ENCODE measurements at places on chromosomes 5 and 9. TPM values are rescaled to one million over a fixed set of nuclear protein-coding genes. Genes with fewer than 3 reads are reported as not detected.

CYFIP2 gene
- total RNA-seq: 42.9 TPM

PPP2R2B gene
- 0.59 TPM for total RNA-seq

ROR2 gene
- 3.5 TPM for total RNA-seq

APBA1 gene
- total RNA-seq: 8.4 TPM

ADGRV1 gene
- 23.1 TPM for total RNA-seq

BTNL3 gene
- 0.36 TPM for total RNA-seq

DNA sequence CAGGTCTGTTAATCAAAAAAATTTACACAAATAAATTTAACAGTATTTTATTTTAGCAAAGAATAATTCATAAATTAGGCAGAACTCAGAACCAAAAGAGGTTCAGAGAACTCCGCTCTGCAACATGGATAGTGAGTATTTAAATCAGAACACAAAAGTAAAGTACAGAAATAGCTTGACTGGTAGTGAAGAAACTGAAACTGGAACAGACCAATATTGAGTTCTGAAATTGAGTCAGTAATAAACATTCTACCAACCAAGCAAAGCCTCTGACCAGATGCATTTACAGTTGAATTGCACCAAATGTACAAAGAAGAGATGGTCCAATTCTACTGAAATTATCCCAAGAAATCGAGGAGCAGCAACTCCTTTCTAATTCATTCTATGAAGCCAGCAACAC is 1542.8 kb downstream of the EFNA5 start:
- no peaks in the 10 kb centered on the region for H3K36me3 ChIP-seq
- H3K4me1 ChIP-seq: no peaks in the 10 kb centered on the region
- no peak overlapping the region for H3K27ac ChIP-seq

DNA sequence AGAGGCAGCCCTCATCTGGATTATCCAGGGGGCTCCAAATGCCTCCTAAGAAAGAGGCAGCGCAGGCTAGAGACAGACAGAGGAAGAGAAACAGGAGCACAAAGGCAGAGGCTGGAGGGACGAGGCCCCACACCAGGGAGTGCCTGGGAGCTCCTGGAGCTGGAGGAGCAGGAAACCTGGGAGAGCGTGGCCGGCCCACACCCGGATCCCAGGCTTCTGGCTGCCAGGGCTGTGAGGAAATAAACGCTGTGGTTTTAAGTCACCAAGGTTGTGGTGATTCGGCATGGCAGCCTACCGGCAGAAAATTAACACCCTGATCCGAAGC is 165.5 kb downstream of the OLFM1 start:
- no peak for DNase-seq
- H3K36me3 ChIP-seq: no peaks in the 10 kb centered on the region
- no peak overlapping the region for H3K27ac ChIP-seq
- H3K4me3 ChIP-seq: no peak overlapping the region

- peaks cover 9% of the 10 kb centered on the region for H3K27me3 ChIP-seq
- H3K36me3 ChIP-seq: no peaks in the 10 kb centered on the region
- no peak overlapping the region for H3K27ac ChIP-seq
- DNase-seq: peak; percentile 48
These were observed 547 bp downstream of the ANP32B start for GRCh38 chr9:97983589-97984187.

DNA sequence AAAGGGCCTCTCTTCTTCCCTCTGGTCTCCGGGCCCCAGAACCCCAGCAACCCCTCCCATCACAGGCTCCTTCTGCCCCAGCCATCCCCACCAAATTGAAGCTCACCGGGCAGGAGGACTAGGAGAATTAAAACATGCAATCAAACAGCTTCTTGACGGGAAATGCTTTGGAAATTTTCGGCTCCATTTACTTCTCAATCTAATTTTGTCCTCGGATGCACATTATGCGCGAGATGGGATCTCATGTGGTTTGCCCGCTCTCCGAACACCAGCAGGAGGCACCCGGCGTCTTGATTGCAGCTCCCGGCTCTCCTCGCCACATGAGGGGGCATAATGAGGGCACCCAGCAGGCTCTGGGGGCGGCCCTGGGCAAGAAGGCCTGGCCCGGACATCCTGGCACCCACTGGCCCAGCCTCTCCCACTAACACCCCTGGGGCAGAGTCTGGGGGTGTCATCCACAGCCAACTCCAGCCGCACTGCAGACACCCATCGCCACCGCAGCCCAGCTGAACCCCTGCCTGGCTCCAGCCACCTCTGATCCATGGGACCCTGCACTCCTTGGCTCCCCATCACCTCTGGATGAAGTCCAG is 135.5 kb downstream of the PAX5 start:
- H3K4me3 ChIP-seq: no peak overlapping the region
- H3K36me3 ChIP-seq: no peaks in the 10 kb centered on the region
- no peak for DNase-seq
- H3K27me3 ChIP-seq: peaks cover 8% of the 10 kb centered on the region

DNA sequence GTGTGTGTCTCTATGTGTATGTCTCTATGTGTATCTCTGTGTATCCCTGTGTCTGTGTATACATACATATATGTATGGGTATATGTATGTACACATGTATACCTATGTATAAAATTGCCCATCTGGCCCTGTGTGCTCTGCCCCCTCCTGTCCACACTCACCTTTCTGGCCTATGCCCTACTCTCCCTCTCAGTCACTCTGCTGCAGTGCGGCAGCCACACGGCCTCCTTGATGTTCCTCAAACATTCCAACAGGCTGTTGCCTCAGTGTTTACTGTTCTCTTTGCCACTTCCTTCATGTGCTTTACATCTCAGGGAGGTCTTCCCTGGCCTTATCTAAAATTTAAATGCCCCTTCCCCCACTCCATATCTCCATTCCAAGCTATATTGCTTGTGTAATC is 18.3 kb upstream of the RNF180 start:
- no peak overlapping the region for H3K4me3 ChIP-seq
- no peak overlapping the region for H3K27ac ChIP-seq
- no peaks in the 10 kb centered on the region for H3K36me3 ChIP-seq

GRCh38 chr9:109652971-109653370 is 127.0 kb upstream of the PALM2AKAP2 start:
- no peak overlapping the region for H3K4me3 ChIP-seq
- no peaks in the 10 kb centered on the region for H3K36me3 ChIP-seq
- H3K4me1 ChIP-seq: no peaks in the 10 kb centered on the region
- H3K27ac ChIP-seq: no peak overlapping the region
- peaks cover 1% of the 10 kb centered on the region for H3K27me3 ChIP-seq

DNA sequence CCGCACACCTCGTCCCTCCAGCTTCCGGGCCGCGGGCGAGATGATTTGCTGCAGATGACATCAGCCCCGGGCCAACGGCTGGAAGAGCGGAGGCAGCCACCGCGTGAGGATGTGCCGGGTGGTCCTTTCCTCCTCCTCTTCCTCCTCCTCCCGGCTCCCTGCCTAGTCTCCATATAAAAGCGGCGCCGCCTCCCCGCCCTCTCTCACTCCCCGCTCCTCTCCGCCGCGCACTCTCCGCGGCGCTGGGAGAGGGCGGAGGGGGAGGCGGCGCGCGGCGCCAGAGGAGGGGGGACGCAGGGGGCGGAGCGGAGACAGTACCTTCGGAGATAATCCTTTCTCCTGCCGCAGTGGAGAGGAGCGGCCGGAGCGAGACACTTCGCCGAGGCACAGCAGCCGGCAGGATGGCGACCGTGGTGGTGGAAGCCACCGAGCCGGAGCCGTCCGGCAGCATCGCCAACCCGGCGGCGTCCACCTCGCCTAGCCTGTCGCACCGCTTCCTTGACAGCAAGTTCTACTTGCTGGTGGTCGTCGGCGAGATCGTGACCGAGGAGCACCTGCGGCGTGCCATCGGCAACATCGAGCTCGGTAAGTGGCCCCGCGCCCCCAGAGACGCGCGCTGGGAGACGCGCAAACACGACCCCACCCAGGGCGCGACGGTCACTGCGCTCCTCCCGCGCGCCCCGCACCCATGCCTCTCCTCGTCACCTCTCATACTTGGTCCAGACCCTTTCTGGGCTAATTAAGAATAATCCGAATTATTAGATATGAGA is at the start of gene MAP1B:
MAP1B (plus strand) TSS at position 345 of the 770 bp plus-strand sequence; CDS start at position 402, 57 bp downstream.
- H3K4me1 ChIP-seq: peaks cover 33% of the 10 kb centered on the region
- peak within 1 kb of the TSS; percentile 93 for H3K4me3 ChIP-seq
- peak within 1 kb of the TSS; percentile 91 for H3K27ac ChIP-seq
- peaks cover 3% of the 10 kb centered on the region for H3K36me3 ChIP-seq
- H3K27me3 ChIP-seq: peaks cover 10% of the 10 kb centered on the region

- no peak for DNase-seq
- H3K4me3 ChIP-seq: peak overlapping the region; percentile 73
- H3K4me1 ChIP-seq: peaks cover 12% of the 10 kb centered on the region
- no peaks in the 10 kb centered on the region for H3K36me3 ChIP-seq
- peak overlapping the region; percentile 80 for H3K27ac ChIP-seq
- H3K27me3 ChIP-seq: peaks cover 1% of the 10 kb centered on the region
These were observed 40.3 kb downstream of the GLDC start for GRCh38 chr9:6605202-6605601.

GRCh38 chr5:72859127-72859526 is 42.7 kb downstream of the TNPO1 start:
- DNase-seq: no peak
- H3K4me1 ChIP-seq: peaks cover 7% of the 10 kb centered on the region
- no peaks in the 10 kb centered on the region for H3K27me3 ChIP-seq
- no peak overlapping the region for H3K4me3 ChIP-seq

DNA sequence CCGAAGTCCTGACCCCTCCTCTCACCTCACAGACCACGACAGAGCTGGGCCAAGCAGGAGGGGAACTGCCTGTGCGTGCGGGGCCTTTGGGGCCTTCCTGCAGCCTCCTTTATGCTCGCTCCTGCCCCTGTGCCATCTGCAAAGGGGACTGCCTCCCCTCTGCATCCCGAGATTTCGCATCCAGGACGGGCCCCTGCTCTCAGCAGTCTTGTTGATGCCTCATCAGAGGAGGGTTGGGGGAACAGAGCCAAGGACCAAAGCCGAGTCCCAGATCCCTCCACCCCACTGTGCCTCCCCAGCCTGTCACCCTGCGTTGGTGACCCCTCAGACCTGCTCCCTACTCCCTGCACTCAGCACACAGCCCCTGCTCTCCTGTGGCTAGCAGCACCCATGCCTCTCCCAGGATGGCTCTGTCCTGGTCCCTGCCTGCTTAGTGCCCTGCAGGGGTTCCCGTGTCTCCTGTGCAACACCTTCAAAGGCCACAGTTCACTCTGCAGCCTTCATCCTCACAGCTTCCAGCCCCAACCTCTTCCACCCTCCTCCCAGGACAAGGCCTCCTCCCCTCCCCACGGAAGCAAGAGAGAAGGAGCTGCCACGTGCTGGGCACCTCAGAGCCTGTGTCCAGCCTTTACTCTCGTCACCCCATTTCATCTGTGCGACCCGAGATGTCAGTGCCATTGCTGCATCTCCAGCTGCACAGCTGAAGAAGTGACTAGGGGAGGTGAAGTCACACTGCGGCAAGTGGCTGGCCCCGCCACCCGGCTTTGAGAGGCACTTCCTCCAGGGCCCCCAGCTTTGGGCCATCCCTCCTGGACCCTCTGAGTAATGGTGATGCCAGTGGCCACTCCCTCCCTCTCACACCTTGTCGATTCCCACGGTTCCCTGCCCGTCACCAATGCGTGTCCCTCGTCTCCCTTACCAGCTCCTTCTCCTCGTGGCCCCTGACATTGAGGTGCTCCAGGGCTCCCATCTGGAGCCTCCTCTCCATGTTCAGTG is 62.6 kb upstream of the LRRTM2 start:
- peaks cover 30% of the 10 kb centered on the region for H3K4me1 ChIP-seq
- H3K36me3 ChIP-seq: peaks cover 48% of the 10 kb centered on the region
- H3K4me3 ChIP-seq: peak overlapping the region; percentile 24
- DNase-seq: no peak

GRCh38 chr9:127566351-127567001 is 45.6 kb upstream of the STXBP1 start:
- H3K27ac ChIP-seq: no peak overlapping the region
- peaks cover 14% of the 10 kb centered on the region for H3K36me3 ChIP-seq
- DNase-seq: no peak
- peaks cover 4% of the 10 kb centered on the region for H3K27me3 ChIP-seq

GRCh38 chr9:114507726-114508125 is 2.5 kb upstream of the WHRN start:
- no peak overlapping the region for H3K4me3 ChIP-seq
- H3K36me3 ChIP-seq: peaks cover 5% of the 10 kb centered on the region
- no peak for DNase-seq
- H3K27ac ChIP-seq: no peak overlapping the region

GRCh38 chr9:77649109-77649812 is 1.1 kb upstream of the GNA14 start:
- H3K36me3 ChIP-seq: peaks cover 6% of the 10 kb centered on the region
- no peak overlapping the region for H3K27ac ChIP-seq
- no peak for DNase-seq
- peaks cover 21% of the 10 kb centered on the region for H3K4me1 ChIP-seq
- H3K4me3 ChIP-seq: peak overlapping the region; percentile 89
- peaks cover 5% of the 10 kb centered on the region for H3K27me3 ChIP-seq

- H3K36me3 ChIP-seq: peaks cover 4% of the 10 kb centered on the region
- no peak overlapping the region for H3K27ac ChIP-seq
- DNase-seq: peak; percentile 13
- H3K4me3 ChIP-seq: no peak overlapping the region
These were observed 442 bp downstream of the NEURL1B start for GRCh38 chr5:172641359-172642050.

DNA sequence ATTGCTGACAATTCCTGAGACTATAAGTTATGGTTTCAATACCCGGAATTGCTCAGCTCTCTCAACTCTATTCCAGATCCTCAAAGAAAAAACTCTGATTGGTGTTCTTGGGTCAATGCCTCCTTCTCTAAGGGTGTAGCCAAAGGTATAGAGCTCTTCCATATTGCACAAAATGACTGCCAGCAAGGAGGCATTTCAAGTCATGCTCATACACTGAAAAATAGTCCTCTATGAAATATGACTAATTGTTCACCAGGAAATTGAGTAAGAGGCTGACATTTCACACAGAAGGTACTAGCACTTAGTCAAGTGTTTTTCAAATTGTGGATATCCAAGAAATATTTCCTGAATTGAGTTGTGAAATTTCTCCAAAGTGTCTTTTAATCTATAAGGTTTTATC is 111.1 kb upstream of the KLF9 start:
- no peaks in the 10 kb centered on the region for H3K27me3 ChIP-seq
- no peak for DNase-seq
- peaks cover 11% of the 10 kb centered on the region for H3K36me3 ChIP-seq
- no peaks in the 10 kb centered on the region for H3K4me1 ChIP-seq
- no peak overlapping the region for H3K4me3 ChIP-seq
- no peak overlapping the region for H3K27ac ChIP-seq

GRCh38 chr9:109908459-109909390 is 128.7 kb downstream of the PALM2AKAP2 start:
- no peak for DNase-seq
- no peaks in the 10 kb centered on the region for H3K36me3 ChIP-seq
- no peak overlapping the region for H3K4me3 ChIP-seq
- peaks cover 14% of the 10 kb centered on the region for H3K4me1 ChIP-seq

All from endothelial cell (in vitro differentiated cells).